Epithelial cell of umbilical artery (primary cell): ENCODE measurements at places on chromosomes 7 and 10. TPM values are rescaled to one million over a fixed set of nuclear protein-coding genes. Genes with fewer than 3 reads are reported as not detected.

The NPFFR1 gene
- not detected in 2 replicates for total RNA-seq

The LLCFC1 gene
- total RNA-seq: not detected in 2 replicates

The UCN3 gene
- not detected in 2 replicates for total RNA-seq

The CCL26 gene
- not detected in 2 replicates for total RNA-seq

The PRF1 gene
- total RNA-seq: not detected in 2 replicates

The ENTPD1 gene
- total RNA-seq: 16.0 and 24.0 TPM in 2 replicates

The PITX3 gene
- total RNA-seq: not detected in 2 replicates

The CYP2E1 gene
- total RNA-seq: 0.32 TPM in 1 of 2 replicates, not detected in the other

The HYAL4 gene
- total RNA-seq: not detected in 2 replicates

The TRIM50 gene
- total RNA-seq: not detected in 2 replicates

The PAXIP1 gene
- 6.8 and 8.7 TPM in 2 replicates for total RNA-seq

The FAM131B gene
- total RNA-seq: 1.3 and 1.4 TPM in 2 replicates

The DOCK1 gene
- total RNA-seq: 81.2 and 82.7 TPM in 2 replicates

The LIPF gene
- not detected in 2 replicates for total RNA-seq

The CALML5 gene
- total RNA-seq: not detected in 2 replicates
